Putamen (tissue), 1 donor: ENCODE measurements at places on chromosomes 1 and 21.

GRCh38 chr1:231590453-231591198 is 36.0 kb upstream of the DISC1 start:
- DNase-seq, result peak; percentile 47

DNA sequence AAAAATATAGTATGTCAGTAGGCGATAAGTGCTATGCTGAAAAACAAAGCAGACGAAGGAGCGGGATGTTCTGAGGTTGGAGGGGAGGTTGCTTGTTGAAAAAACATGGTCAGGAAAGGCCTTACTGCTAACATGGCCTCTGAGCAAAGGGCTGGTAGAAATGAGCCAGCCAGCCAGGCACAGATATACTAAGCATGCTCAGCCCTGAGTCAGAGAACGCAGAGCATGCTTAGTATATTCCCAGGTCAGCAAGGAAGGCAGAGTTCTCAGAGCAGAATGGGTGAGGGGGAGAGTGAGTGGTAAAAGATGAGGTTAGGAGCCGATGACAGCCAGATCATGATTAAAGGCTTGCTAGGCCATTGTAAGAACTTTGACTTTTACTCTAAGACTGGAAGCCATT is 36.7 kb downstream of the ZBTB40 start:
- no peak for DNase-seq

DNA sequence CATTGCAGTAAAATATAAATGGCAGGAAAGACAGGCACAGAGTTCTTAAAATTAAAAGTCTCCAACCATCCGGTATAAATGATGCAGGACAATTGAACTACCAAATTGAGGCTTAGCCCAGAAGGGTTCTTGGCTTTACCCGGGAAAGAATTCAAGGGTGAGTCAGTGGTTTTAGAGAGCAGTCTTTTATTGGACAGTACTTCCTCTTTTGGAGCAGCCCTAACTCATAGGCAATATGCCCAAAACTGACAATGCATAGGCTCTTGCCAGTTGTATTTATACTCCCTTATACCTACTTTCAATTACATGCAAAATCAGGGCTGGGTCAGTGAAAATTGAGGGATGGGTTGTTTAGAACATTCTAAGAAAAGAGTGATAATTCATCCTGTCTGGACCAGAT is 1628.9 kb upstream of the PRMT6 start:
- DNase-seq, result no peak

DNA sequence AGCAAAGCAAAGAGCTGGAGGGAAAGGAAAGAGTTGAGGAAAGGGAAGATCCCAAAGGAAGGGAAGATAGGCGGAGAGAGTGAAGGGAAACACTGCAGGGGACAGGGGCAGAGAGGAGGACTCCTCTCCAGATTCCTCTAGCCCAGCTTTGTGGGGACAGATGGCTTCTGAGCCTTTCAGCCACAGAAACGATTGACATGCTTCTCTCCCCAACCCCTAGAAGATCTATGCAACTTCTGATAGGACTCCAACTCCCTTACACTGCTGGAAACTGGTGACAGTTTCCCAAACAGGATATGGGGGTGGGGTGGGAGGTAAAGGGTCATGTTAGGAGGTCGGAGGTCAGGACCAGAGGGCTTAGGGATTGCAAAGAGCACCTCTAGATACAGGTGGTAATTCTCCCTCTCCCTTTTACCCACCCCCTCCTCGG is 6.5 kb downstream of the MEX3A start:
- DNase-seq, result no peak

DNA sequence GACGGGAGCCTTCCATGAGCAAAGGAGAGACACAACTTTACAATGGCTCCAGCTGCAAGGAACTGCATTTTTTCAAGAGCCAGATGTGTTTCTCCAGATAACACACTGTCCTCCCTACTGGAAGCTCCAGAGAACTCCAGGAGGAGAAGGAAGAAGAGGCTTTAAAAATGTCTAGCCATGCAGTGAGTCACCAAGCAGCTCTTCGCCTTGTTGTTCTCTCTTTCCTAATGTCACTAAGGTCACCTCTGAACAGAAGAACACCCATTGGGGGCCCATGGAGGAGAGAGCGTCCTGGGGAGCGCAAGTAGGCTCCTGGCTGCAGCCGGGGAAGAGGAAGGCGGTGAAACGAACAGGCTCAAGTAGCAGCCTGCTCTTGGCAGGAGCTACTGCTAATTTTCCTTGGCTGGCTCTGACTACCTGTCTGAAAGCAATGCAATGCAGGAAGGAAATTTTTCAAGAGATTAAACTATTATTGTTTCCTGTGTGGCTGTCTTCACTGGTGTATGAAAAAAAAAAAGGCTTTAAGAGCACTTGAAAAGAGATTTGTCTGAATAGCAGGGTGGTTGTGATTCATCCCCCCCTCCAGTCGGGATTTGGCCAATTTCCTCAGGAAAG is 321.9 kb downstream of the SETD4 start:
- no peak for DNase-seq
